Gastrocnemius medialis (tissue), 4 donors: ENCODE measurements at places on chromosomes 13 and 19. TPM values are rescaled to one million over a fixed set of nuclear protein-coding genes. Genes with fewer than 3 reads are reported as not detected.

GRCh38 chr19:2252055-2252796 is 3.1 kb downstream of the AMH start:
- peaks cover 22% of the 10 kb centered on the region for H3K4me1 ChIP-seq
- H3K27me3 ChIP-seq: no peaks in the 10 kb centered on the region
- no peak for DNase-seq
- peak overlapping the region; percentile 0 for H3K27ac ChIP-seq
- peaks cover 10% of the 10 kb centered on the region for H3K36me3 ChIP-seq
- H3K4me3 ChIP-seq: no peak overlapping the region

DNA sequence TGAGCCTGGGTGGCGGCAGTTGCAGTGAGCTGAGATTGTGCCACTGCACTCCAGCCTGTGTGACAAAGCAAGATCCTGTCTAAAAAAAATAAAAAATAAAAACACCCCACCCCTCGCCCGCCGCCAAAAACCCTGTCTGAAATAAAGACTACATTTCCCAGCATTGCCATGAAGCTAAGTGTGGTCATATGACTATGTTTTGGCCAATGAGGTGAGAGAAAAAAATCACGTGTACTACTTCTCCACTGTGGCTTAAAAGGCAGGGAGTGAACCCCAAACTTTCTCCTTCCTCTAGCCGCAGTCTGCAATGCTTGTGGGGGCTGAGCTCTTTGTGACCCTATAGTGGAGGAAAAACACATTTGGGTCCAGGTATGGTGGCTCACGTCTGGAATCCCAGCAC is 54.9 kb downstream of the COLGALT1 start:
- H3K27ac ChIP-seq: no peak overlapping the region
- no peaks in the 10 kb centered on the region for H3K36me3 ChIP-seq
- H3K27me3 ChIP-seq: peaks cover 22% of the 10 kb centered on the region
- DNase-seq: no peak
- H3K4me1 ChIP-seq: no peaks in the 10 kb centered on the region
- H3K4me3 ChIP-seq: no peak overlapping the region

- no peaks in the 10 kb centered on the region for H3K27me3 ChIP-seq
- peak overlapping the region; percentile 54 for H3K27ac ChIP-seq
- DNase-seq: no peak
- H3K36me3 ChIP-seq: no peaks in the 10 kb centered on the region
These were observed 6.4 kb downstream of the GNA15 start for GRCh38 chr19:3142292-3142670.

DNA sequence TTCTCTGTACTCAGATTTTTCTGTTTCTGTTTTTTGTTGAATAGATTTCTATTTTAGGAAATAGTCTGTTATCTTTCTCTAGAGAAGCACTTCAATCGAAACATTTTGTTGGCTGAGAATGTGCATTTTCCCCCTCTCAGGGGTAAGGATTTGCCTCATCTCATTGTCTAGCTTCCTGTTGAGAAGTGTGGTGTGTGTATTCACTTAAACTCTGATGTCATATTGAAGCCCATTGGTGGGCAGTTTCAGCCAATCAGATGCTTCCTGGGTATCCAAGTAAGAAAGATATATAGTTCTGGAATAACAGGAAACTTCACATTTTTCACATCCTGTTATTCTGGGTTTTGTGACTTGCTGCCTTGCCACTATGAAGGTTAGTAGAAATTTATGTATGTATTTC is 87.6 kb downstream of the ARHGEF7 start:
- H3K4me1 ChIP-seq: peaks cover 59% of the 10 kb centered on the region
- H3K27ac ChIP-seq: peak overlapping the region; percentile 45
- no peak for DNase-seq
- H3K4me3 ChIP-seq: peak overlapping the region; percentile 46
- no peaks in the 10 kb centered on the region for H3K27me3 ChIP-seq
- H3K36me3 ChIP-seq: no peaks in the 10 kb centered on the region

GRCh38 chr13:106036870-106037269 is 498.6 kb downstream of the EFNB2 start:
- no peak overlapping the region for H3K4me3 ChIP-seq
- H3K27me3 ChIP-seq: no peaks in the 10 kb centered on the region
- no peak overlapping the region for H3K27ac ChIP-seq
- H3K4me1 ChIP-seq: peaks cover 3% of the 10 kb centered on the region

GRCh38 chr13:85729296-85729695 is 69.9 kb downstream of the SLITRK6 start:
- H3K27me3 ChIP-seq: no peaks in the 10 kb centered on the region
- H3K27ac ChIP-seq: no peak overlapping the region
- H3K36me3 ChIP-seq: no peaks in the 10 kb centered on the region

- no peak overlapping the region for H3K27ac ChIP-seq
- no peaks in the 10 kb centered on the region for H3K4me1 ChIP-seq
- no peak overlapping the region for H3K4me3 ChIP-seq
- H3K36me3 ChIP-seq: no peaks in the 10 kb centered on the region
- peaks cover 6% of the 10 kb centered on the region for H3K27me3 ChIP-seq
These were observed 143.4 kb downstream of the SOX1 start for GRCh38 chr13:112210371-112210770.

DNA sequence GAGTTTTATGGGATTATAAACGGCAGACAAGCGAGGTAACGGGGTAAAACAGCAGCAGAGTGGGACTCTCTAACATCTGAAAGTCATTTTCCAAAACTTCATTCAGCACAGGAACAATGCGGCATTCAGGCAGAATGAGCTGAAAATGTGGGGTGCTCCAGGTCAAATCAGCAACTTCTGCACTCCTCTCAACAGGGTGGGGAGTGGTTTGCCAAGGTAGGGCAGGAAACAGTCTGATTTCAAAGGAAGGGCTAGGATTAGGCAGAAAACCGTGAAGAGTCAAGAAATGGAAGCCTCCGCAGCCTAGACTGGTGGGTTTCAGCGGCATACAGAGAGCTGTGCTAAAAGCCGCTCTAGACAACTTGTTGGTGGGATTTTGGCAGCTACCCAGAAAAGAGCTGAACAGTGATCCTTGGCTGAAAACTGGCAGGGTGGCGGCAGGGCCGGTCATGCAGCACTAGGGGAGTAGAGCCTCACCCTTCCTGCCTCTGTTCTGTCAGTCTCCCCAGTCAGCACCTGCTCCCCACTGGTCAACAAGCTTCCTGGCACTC is 154.2 kb upstream of the KLF12 start:
- H3K36me3 ChIP-seq: no peaks in the 10 kb centered on the region
- H3K27me3 ChIP-seq: no peaks in the 10 kb centered on the region
- DNase-seq: peak; percentile 16
- H3K4me1 ChIP-seq: peaks cover 34% of the 10 kb centered on the region
- peak overlapping the region; percentile 4 for H3K27ac ChIP-seq
- H3K4me3 ChIP-seq: peak overlapping the region; percentile 28

DNA sequence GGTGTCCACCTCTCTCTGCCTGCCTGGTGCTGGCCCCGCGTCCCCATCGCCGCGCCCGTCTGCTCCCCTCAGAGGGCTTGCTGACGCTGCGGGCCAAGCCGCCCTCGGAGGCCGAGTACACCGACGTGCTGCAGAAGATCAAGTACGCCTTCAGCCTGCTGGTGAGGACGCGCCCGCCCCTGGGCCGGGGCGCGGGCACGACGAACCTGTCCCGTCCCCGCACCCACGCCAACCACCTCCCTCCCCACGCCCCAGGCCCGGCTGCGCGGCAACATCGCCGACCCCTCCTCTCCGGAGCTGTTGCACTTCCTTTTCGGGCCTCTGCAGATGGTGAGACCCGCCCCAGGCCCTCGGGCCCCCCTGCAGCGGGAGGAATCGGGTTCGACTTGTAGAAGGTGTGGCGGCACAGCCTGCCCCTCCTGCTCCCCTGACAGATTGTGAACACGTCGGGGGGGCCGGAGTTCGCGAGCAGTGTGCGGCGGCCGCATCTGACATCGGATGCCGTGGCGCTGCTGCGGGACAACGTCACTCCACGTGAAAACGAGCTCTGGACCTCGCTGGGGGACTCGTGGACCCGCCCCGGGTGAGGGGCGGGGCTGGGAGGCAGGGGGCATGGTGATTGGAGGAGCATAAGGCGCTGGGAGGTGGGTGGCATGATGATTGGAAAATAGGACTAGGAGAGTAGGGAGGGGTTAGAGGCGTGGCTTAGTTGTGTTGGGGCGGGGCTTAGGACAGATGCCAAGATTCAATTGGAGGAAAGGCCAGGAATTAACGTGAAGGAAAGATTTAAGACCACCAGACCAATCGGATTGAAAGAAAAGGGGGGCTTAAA is 6.6 kb downstream of the EPS8L1 start:
- H3K36me3 ChIP-seq: no peaks in the 10 kb centered on the region
- H3K4me1 ChIP-seq: peaks cover 30% of the 10 kb centered on the region
- H3K27ac ChIP-seq: no peak overlapping the region
- peaks cover 84% of the 10 kb centered on the region for H3K27me3 ChIP-seq
- H3K4me3 ChIP-seq: peak overlapping the region; percentile 52
- DNase-seq: no peak

GRCh38 chr19:56310462-56310861 is 4.2 kb downstream of the ZSCAN5A start:
- no peak for DNase-seq
- H3K27me3 ChIP-seq: no peaks in the 10 kb centered on the region
- H3K4me3 ChIP-seq: no peak overlapping the region
- peaks cover 14% of the 10 kb centered on the region for H3K36me3 ChIP-seq

DNA sequence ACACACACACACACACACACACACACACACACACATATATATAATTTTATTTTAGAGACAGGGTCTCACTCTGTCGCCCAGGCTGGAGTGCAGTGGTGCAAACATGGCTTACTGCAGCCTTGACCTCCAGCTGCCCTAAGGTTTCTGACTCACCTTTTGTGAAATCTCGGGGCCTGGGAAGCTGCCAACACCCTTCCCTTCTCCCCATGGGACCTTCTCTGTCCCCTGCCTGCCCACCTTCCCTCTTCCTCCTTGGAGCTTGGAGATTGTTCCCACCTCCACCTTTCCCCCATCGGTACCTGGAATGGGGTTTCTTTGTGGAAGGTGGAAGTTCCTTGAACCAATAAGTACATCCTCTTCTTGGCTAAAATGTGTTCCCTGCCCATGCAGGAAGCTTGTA is 6.3 kb downstream of the ARRDC5 start:
- no peak for DNase-seq
- H3K27ac ChIP-seq: peak overlapping the region; percentile 79
- H3K4me1 ChIP-seq: peaks cover 6% of the 10 kb centered on the region
- no peaks in the 10 kb centered on the region for H3K27me3 ChIP-seq
- no peak overlapping the region for H3K4me3 ChIP-seq

DIAPH3 gene
- total RNA-seq: not detected

ETV2 gene
- total RNA-seq: not detected

ARRDC5 gene
- total RNA-seq: not detected

SLC10A2 gene
- not detected for total RNA-seq

TSKS gene
- total RNA-seq: 0.16 TPM
